B cell (primary cell): ENCODE measurements at places on chromosomes 1 and 21. TPM values are rescaled to one million over a fixed set of nuclear protein-coding genes. Genes with fewer than 3 reads are reported as not detected.

Gene CA6
- not detected in 2 replicates for total RNA-seq

DNA sequence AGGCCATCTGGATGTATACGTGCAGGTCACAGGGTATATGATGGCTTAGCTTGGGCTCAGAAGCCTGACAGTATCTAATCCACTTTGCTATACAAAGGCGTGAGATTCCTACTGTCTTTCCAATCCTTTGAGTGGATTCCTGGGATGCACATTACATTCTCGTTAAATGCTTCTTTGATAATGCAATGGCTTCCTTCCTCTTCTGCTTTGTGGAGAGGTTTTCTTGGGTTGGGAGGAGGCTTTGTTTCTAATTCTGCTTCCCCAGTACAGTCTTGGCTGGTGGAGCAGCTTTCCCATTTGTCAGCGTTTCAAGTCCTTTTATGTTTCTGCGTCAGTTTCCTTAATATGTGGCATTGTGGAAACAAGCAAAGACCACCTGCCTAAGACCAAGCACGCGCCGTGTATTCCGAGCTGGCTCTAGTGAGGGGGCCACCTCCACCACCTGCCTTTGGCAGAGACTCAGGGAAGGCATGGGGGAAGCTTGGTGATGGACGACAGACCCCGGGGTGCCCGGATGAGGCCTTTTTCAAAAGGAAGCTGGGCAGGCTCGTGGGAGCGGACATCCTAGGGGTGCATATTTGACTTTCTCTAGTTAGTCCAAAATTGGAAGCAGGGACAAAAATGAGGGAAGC, 72.7 kb downstream of the WDR4 start:
- H3K4me3 ChIP-seq: no peak overlapping the region
- no peaks in the 10 kb centered on the region for H3K36me3 ChIP-seq
- H3K27me3 ChIP-seq: no peaks in the 10 kb centered on the region
- no peak overlapping the region for H3K27ac ChIP-seq
- H3K4me1 ChIP-seq: no peaks in the 10 kb centered on the region

Gene EDEM3
- total RNA-seq: 20.9 and 23.1 TPM in 2 replicates

Gene SLAMF6
- total RNA-seq: 64.8 and 64.9 TPM in 2 replicates

Gene NBPF20
- 9.7 and 11.7 TPM in 2 replicates for total RNA-seq

DNA sequence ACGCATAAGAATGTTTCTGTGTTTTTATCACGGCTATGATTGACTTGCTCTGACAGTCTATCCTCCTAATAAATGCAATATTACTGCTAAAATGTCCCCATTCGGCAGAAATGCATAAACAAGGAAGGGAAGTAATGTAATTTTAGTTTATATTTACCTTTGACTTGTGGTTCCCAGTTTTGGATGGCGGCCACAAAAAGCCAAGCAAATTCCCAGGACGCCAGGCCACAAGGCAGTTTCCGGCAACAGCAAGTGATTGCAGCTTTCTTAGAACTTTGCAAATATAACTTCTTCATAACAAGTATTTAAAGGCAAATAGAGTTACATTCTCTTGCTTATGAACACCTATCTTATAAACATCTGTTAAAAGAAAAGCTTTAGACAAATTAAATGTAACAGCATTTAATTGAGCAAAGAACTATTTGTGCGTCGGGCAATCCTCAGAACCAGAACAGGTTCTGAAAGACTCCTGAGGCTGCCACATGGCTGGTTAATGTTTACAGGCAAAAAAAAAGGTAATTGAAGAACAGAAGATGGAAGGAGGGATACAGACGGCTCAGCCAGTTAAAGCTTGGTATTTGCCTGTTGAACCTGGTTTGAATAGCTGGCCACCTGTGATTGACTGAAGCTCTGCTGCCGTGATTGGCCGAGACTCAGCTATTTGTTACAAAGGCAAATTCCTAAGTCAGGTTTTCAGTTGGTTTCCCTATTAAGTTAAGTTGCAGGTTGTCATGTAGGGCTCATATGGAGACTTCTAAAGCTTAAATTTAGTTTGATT, 80.8 kb downstream of the C21orf91 start:
- H3K27me3 ChIP-seq: no peaks in the 10 kb centered on the region
- H3K4me1 ChIP-seq: no peaks in the 10 kb centered on the region
- H3K4me3 ChIP-seq: no peak overlapping the region
- no peak for DNase-seq
- H3K27ac ChIP-seq: no peak overlapping the region
